Epithelial cell of prostate (primary cell): ENCODE measurements at places on chromosomes 5 and 9.

DNA sequence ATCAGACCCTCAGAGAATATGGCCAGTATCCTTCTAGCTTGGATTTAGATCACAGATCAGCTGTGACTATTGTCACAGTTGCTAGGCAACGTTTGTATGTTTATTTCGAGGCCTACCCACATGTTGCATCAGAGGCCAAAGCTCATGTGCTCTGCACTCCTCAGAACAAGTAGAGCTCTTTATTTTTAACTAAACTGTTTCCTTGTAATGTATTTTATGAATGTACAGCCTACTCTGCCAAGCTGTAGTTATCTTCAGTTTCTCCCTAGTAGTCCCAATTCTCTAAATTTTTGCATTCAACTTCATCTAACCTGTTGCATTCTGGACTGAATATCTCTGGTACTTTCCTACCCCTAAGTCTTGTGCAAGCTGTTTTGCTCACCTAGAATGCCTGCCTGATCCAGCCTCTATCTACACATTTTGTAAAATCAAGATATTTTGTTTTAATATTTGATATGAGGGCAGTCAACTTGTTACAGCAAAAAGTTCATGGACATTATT lies 52.8 kb downstream of the CAST start:
- DNase-seq = peak; percentile 49

- DNase-seq = no peak
These were observed 160.1 kb upstream of the CDKN2B start for GRCh38 chr9:22169243-22169642.

GRCh38 chr5:145937432-145938250 lies 1.3 kb downstream of the SH3RF2 start:
- peak; percentile 65 for DNase-seq

GRCh38 chr9:106503759-106504158 lies 359.2 kb upstream of the ZNF462 start:
- DNase-seq = no peak

- DNase-seq = no peak
These were observed 8.4 kb upstream of the DMRT3 start for GRCh38 chr9:967903-968641.
